ENCODE measurements at places on chromosomes 11 and 22. TPM values are rescaled to one million over a fixed set of nuclear protein-coding genes. Genes with fewer than 3 reads are reported as not detected.

Gene RASD2
- 2.4 TPM for total RNA-seq

Gene C11orf87
- total RNA-seq = 0.05 TPM

Gene TYR
- not detected for total RNA-seq

Gene LDHAL6A
- not detected for total RNA-seq

Gene PARVA
- 18.4 TPM for total RNA-seq

Gene PRG3
- total RNA-seq = not detected

Gene SCUBE2
- total RNA-seq = 1.3 TPM

Gene MIAT
- total RNA-seq = 0.54 TPM

Gene ZP1
- total RNA-seq = not detected

Gene PRRG4
- total RNA-seq = 5.4 TPM

Gene OR52R1
- not detected for total RNA-seq

Gene MMP27
- total RNA-seq = not detected

Gene UBQLN3
- not detected for total RNA-seq

Gene PLAAT2
- total RNA-seq = not detected

Gene MLC1
- not detected for total RNA-seq

Gene MAP6
- not detected for total RNA-seq

Gene OLFML1
- total RNA-seq = not detected

Gene TTC28
- total RNA-seq = 0.12 TPM

Gene KDM4E
- total RNA-seq = not detected

Gene CHST1
- total RNA-seq = 0.69 TPM

Gene HTR3A
- total RNA-seq = 0.12 TPM

Gene TMEM138
- 45.0 TPM for total RNA-seq

Gene SPDYC
- 1.2 TPM for total RNA-seq

Gene OR8D4
- total RNA-seq = not detected

Gene EFCAB6
- total RNA-seq = 0.52 TPM

Gene DAGLA
- 2.7 TPM for total RNA-seq

Gene AQP11
- 0.20 TPM for total RNA-seq

Gene FOLR3
- total RNA-seq = not detected

Gene DRD4
- total RNA-seq = 2.4 TPM

Gene TMPRSS13
- total RNA-seq = 0.52 TPM

Gene OPCML
- not detected for total RNA-seq

Gene KRTAP5-11
- not detected for total RNA-seq

Gene PDE2A
- total RNA-seq = 7.6 TPM

Gene SSRP1
- total RNA-seq = 260 TPM

Gene FAM83F
- 24.5 TPM for total RNA-seq

Gene TSGA10IP
- total RNA-seq = not detected

All from HCT116 (cell line).